Vein endothelial cell (primary cell): ENCODE measurements at places on chromosomes 12 and 14. TPM values are rescaled to one million over a fixed set of nuclear protein-coding genes. Genes with fewer than 3 reads are reported as not detected.

FOXN4 gene
- not detected in 2 replicates for total RNA-seq

RPGRIP1 gene
- not detected in 2 replicates for total RNA-seq

DHH gene
- total RNA-seq = 1.9 and 2.3 TPM in 2 replicates

OAS3 gene
- total RNA-seq = 8.5 and 13.7 TPM in 2 replicates

YY1 gene
- total RNA-seq = 53.2 and 57.6 TPM in 2 replicates

TAS2R42 gene
- not detected in 2 replicates for total RNA-seq

ADIPOR2 gene
- 30.1 and 42.8 TPM in 2 replicates for total RNA-seq

TESPA1 gene
- not detected in 2 replicates for total RNA-seq

SIX1 gene
- 0.33 and 0.48 TPM in 2 replicates for total RNA-seq

CCDC177 gene
- not detected in 2 replicates for total RNA-seq

ING4 gene
- total RNA-seq = 37.7 and 40.8 TPM in 2 replicates

AACS gene
- total RNA-seq = 18.9 and 19.0 TPM in 2 replicates

OR4K17 gene
- not detected in 2 replicates for total RNA-seq

CD163 gene
- total RNA-seq = not detected in 2 replicates

NID2 gene
- total RNA-seq = 31.7 and 156 TPM in 2 replicates

KCNC2 gene
- not detected in 2 replicates for total RNA-seq

TEX22 gene
- 0.10 TPM in 1 of 2 replicates, not detected in the other for total RNA-seq

VTI1B gene
- total RNA-seq = 50.0 and 54.2 TPM in 2 replicates

SLC10A1 gene
- not detected in 2 replicates for total RNA-seq

PDE3A gene
- 17.1 and 25.2 TPM in 2 replicates for total RNA-seq

TRIM9 gene
- under 0.01 TPM in 2 replicates for total RNA-seq

ZDHHC22 gene
- total RNA-seq = under 0.01 TPM in 1 of 2 replicates, not detected in the other

AQP6 gene
- total RNA-seq = not detected in 2 replicates

BBS10 gene
- total RNA-seq = 9.8 and 12.1 TPM in 2 replicates

CLECL1 gene
- not detected in 2 replicates for total RNA-seq

HEATR5A gene
- total RNA-seq = 32.8 and 34.0 TPM in 2 replicates

YARS2 gene
- total RNA-seq = 37.3 and 38.9 TPM in 2 replicates
